Activated CD4-positive, alpha-beta T cell treated with anti-CD3 and anti-CD28 coated beads, Interleukin-2, Interleukin-6, amounts not matched to agents 100 ng/mL and 50 ng/mL, durations not matched to agents 16 hours and 8 hours (primary cell): ENCODE measurements at places on chromosomes 3 and 15.

DNA sequence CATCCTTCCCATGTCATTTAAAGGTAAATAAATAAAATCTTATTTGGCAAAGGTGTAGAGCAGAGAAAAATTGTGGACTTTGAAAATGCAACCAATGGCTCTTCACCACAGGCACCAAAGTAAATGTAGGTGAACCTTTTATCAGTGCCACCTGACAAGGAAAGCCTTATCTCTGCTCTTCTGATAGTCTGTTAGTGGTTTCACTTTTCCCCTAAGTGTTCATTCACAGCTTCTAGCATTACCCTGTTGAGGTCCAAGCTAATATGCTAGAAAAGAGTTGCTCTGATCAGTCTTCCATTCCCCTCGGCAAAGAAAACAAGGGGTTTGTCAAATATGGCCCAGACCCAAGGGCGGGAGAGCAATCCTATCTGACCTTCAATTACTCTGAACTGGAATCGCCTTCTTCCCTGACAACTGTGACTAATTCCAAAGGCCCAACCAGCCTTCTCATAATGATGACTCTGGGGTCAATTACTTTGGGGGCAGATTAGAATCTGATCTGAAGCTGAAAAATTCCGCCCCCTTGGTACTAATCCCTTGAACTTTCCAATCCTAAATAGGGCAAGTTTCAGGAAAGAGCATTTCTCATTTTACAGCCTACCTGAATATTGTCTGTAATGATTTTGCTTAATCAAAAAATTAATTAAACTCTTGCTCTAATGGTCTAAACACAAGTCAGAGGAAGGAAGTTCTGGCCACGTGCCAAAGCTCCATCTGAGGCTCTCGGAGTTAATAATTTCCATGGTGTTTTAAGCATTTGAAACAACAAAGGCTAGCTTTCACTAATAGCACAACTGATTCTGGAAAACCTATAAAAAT, 52.4 kb downstream of the SETMAR start:
- DNase-seq: no peak

DNA sequence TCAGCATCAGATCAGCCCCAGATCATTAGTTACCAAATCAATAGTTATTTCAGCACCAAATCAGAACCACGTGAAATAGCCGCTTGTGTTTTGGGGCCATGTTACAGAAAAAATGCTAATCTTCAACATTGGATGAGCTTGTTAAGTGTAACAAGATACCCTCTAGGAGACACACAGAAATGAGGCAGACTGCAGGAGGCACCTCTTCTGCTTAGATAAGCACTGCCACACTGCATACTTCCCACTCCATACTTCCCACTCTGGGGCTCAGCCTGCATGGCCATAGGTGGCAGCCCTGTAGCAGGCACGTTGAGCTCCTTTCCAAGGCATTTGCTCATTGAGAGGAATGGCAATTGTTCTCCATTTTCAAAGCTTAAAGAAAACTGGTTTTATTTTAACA, 73.3 kb downstream of the CHCHD6 start:
- no peak for DNase-seq

GRCh38 chr3:132822266-132822665, 100.1 kb upstream of the NPHP3 start:
- no peak for DNase-seq

- no peak for DNase-seq
Observed at GRCh38 chr15:73856458-73857192, 16.7 kb upstream of the TBC1D21 start.

- DNase-seq: no peak
Observed at GRCh38 chr3:178761461-178761860, 225.2 kb downstream of the KCNMB2 start.

- DNase-seq: no peak
Observed at GRCh38 chr3:6354653-6355052, 506.3 kb upstream of the GRM7 start.

GRCh38 chr3:18279226-18279737, 145.9 kb downstream of the SATB1 start:
- DNase-seq: no peak

DNA sequence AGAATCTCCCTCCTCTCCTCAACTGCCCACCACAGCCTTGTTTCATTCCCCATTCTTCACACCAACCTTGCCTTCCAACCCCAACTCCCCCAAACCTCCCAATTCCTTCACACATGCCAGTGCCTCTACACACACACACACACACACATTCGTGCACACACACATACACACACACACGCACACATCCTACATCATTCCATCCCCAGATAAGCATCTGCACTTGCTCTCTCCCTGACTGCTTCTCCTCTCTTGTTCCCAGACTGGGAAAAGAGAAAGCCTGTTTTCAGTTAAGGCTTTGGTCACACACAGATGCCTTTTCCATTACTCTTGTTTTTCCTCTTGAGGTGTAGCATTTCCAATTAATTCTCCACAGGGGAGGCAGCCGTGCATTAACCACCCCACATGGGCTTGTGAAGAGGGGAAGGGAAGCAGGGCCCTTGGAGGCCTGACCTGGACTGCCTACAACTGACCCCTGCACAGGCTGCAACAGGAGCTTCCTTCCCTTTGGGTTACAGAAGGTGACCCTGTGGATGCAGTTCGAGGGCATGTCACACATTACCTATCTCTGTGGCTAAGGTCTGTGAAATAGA, 32.0 kb upstream of the BOC start:
- DNase-seq: no peak

GRCh38 chr15:77107068-77107467, 36.2 kb upstream of the TSPAN3 start:
- no peak for DNase-seq

GRCh38 chr3:26015752-26016151, 225.9 kb downstream of the OXSM start:
- DNase-seq: no peak

GRCh38 chr3:47772788-47773187, 8.9 kb downstream of the SMARCC1 start:
- DNase-seq: no peak

DNA sequence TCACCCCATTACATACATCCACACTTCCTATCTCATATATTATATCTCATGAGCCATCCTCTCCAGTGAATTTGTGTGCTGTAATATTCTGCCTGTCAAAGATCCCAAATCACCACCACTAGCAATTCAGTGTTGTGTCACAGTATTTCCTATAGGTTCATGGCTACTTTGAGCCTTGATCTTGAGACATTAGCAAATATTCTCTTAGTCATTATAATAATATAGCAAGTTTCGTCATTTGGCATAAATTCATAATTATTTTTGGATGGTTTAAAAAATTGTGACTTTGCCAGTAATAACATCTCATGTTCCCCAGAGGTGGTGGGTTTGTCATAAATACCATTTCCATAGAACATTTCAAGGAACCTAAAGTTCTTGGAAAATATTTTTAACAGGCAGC, 47.7 kb downstream of the CMSS1 start:
- DNase-seq: no peak

DNA sequence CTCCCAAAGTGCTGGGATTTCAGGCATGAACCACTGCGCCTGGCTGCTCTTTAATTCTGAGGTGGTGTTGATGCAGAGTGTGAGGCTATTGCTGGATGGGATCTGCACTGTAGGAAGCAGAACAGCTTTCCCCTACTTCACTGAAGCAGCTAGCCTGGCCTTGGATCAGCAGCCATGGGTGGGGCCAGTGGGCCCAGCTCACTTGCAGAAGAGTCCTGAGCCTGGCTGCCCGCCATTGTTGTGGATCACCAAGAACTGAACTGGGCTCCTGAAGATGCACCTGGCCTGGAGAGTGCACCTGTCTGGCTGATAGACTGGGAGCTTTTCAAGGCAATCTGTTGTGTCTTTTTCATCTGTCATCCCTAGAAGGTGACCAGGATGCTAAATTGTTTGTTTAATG, 11.9 kb downstream of the TLNRD1 start:
- no peak for DNase-seq

- peak; percentile 34 for DNase-seq
Observed at GRCh38 chr3:141050576-141051442, at the start of gene SPSB4. TSS of gene SPSB4 (plus strand) at chr3:141051347. CDS start at chr3:141066105, 14,758 bp downstream.

GRCh38 chr3:101676765-101677435, at the start of gene ZBTB11:
TSS of gene ZBTB11 (minus strand) at chr3:101677132. CDS start at chr3:101676914, 218 bp downstream.
- peak; percentile 99 for DNase-seq

DNA sequence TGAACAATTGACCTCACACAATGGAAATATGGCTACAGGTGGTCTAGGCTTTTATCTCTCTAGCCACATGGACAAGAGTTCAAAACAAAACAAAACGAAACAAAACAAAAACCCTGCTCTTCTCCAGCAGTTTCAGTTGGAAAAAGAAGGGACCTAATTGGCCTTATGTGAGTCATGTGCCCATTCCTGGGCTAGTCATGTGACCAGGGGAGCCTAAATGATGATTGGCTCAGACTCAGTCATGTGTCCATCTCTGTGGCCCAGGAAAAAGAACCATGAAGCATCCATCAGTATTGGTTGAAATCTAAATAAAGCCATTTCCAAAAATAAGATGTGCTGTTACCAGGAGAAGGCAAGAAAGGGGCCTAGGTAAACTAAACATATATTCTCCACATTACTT, 96.8 kb downstream of the ANXA2 start:
- no peak for DNase-seq

- no peak for DNase-seq
Observed at GRCh38 chr15:80885016-80885579, 104.5 kb downstream of the MESD start.

DNA sequence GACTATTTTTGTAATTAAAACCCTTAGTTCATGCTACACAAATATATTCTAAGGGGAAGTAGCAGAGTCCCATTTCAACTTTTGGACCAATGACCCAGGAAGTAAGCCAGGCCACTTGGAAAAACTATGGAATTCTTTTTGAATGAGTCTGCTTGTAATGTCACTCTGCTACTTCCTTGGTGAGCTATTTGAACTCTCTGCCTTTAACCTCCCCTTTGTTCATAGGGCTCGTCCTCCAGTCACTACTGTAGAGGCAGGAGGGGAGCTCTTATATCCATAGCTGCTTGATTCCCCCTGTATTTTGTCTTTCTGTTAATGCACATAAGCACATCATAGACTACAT, 119.6 kb downstream of the UACA start:
- no peak for DNase-seq

GRCh38 chr3:15491143-15491542, 30.4 kb downstream of the COLQ start:
- no peak for DNase-seq

DNA sequence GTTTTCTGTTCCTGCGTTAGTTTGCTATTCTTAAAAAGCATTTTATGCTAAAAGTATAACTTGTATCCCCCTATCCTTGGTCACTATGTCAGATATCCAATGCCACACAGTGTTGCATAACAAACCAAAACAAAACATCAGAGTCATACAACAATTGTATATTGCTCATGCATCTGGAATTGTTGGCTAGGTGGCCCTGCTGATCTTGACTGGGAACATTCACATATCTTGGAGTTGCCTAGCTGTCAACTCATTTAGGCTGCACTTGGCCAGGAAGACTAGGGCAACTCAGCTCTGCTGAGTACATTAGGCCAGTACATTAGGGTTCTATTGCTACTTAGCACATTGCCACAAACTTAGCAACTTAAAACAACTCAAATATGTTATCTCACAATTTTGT, 706.5 kb upstream of the UBE2E2 start:
- DNase-seq: no peak

DNA sequence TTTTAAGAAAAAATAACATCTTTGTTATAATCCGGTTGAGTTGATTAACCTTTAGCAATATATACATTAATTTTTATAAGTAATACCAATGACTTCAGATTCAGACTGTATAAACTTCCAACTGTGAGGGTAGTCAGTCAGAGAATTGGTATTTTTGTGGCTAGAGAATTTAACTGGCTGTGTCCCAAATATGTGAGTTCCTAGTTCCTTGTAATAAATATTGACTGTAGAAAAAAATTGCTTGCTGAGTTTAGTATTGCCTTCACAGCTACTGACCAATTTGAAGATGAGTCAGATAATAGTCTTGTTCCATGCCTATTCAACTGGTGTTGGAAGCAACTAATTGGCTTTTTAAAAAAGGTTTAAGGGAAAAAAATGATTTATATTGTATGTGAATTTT, 210.8 kb downstream of the GAP43 start:
- DNase-seq: no peak

DNA sequence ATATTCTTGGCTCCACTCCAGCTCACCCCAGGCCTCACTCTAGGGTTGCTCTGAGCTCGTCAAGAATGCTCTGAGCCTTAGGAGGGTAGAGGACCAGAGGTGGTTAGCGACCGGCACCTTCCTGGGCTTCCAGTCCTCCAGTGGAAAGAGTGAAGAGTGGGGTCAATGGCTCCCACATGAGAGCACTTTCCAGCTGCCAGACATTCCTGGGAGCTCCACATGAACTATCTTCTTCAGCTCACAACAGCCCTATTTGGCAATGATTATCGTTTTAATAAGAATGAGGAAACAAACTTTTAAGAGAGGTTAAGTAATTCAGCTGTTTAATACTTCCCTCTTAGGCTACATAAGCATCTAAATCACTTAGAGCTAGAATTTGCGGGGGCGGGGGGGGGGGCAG, 139.3 kb downstream of the STT3B start:
- no peak for DNase-seq

DNA sequence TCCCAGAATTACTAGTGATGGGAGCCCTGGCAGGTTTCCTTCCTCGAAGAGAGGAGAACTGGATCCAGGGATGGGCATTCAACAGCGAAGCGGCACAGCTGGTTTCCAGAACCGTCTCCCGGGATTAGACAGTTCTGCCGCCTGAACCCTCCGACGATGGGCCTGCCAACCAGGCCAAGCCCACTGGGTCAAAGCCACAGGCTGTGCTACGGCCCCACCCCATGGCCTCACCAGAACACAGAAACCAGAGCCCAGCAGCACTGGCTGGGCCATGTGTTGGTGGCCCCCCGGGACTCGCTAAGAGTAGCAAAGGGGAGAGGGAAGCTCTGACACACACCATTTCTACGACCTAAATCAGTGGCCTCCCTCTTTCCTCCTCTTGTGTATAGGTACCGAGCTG, 2.2 kb downstream of the C15orf62 start:
- DNase-seq: no peak

DNA sequence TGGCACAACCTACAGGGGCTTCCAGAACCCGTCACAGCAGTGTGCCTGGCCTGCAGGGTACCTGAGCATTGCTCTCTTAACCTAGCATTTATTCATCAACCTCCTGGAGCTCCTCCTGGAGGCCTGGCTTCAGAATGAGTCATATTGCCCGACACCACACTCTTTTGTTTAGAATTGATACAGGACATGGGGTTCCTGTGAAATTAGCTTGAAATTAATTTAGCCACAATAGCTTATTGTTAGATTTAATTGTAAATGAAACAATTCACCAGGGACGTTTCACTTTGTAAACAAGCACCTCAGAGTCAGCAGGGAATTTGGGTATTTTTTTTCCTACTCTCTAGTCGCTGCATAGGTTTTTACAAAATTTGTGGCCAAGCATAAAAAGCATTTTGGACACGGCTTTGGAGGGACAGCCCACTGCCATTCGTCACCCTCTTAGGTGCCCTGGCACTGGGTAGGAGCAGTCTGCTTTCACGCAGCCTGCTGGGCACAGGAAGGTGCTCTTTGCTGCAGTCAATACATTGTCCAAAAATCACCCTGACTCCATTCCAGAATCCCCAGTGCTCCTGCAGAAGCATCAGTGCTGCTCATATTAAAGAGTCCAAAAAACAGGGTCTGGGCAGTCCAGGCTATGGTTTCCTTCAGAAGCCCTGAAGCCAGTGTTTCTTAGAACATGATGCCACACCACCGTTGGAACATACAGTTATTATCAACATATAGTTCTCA, 60.8 kb upstream of the MEF2A start:
- peak; percentile 84 for DNase-seq

- DNase-seq: peak; percentile 8
Observed at GRCh38 chr15:63860155-63860554, 26.4 kb upstream of the HERC1 start.

GRCh38 chr3:146626403-146627122, 21.4 kb upstream of the PLSCR5 start:
- DNase-seq: no peak
